ENCODE measurements at places on chromosomes 3 and 15.
A peak's percentile ranks its signal among the peaks of the same experiment; 100 is the strongest.

- no peak for DNase-seq
These were observed 83.4 kb downstream of the TLE3 start for GRCh38 chr15:70014331-70014730.

- peak; percentile 16 for DNase-seq
These were observed 44.8 kb downstream of the POLR2M start for GRCh38 chr15:57751177-57751800.

- DNase-seq: no peak
These were observed 212.8 kb upstream of the KBTBD8 start for GRCh38 chr3:66785191-66785909.

DNA sequence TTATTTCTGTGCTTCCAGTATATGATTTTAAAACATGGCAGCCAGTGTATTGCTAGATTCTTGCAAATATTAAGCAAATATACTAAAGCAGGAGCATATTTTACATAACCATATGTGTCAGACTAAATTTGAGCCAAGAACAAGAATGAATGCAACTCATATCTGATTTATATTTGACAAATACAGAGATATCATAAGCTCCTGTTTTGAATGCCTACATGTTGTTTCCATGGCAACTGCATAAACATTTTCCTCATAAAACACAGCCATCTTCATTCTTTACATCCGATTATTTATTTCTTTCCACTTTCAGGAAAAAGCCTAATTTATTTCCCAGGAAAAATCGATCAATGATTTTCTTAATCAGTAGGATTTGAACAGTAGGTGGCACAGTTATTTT, 172.2 kb upstream of the TSPAN3 start:
- DNase-seq: no peak

DNA sequence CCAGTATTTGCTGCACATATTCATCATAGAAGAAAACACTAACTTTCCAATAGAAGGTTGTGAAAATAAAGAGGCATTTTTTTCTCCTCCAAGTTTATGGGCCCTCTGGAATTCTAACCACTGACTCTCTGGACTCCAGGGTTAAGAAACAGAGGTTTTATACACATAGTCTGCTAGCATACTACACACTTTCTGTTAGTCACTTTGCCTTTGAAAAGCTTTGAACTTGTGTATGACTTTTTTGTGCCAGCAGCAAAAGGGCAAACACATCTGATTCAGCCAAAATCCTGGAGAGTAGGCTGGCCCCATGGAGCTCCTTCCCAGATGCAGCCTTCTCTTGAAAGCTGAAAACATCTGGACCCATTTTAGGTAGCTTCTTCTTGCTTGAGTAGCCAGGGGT, 6.2 kb downstream of the ZIC4 start:
- no peak for DNase-seq

DNA sequence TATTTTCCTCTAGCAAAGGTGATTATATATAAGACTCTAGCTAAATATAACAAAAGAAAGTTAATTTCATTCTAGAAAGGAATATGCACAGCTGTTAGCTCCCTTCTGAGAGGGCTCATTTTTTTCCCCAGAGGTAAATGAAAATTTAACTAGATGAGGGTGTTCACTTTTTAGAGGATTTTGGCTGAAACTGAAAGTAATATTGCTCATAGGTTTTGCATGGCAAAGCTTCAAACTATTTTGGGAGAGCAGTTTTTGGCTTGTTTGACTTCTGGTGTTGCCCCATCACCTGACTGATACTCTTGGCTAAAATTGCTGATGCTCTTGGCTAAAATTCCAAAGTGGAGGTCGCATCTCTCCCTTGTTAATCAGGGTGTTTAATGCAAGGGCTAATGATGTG, 311.9 kb downstream of the EDEM1 start:
- no peak for DNase-seq

DNA sequence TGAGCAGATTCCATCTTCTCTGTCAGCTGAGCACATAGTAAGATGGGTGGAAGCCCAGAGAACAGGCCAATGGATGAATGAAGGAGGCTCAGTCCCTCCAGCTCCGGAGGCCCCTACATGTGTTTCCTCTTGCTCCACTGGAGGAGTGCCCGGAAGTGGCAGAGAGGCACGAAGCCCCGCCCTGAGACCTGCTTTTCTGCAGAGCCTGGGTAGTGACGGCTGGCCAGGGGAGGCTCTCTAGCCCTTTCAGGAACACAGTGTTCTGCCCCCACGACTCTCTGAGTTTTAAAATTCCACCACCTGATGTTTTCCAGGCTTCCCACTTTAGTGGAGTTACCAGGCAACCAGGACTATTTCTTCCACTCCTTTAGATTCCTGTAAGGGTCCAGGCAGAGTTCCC, 149.4 kb upstream of the SLC6A11 start:
- DNase-seq: peak; percentile 45

DNA sequence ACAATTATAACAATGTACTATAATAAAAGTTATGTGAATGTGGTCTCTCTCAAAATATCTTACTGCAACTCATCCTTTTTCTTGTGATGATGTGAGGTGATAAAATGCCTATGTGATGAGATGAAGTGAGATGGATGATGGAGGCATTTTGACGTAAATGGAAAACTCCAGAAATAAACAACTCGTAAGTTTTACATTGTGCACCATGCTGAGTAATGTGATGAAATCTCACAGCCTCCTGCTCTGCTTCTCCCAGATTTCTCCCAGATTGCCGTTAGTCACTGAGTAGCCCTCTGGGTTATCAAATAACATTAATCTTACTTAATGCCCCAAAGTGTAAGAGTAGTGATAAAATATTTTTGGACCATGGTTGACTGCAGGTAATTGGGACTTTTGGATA, 64.8 kb upstream of the SLCO2A1 start:
- DNase-seq: no peak

Measured in SW480 (cell line).